ENCODE measurements at places on chromosomes 3 and 15.

GRCh38 chr3:4709341-4709740, 216.2 kb downstream of the ITPR1 start:
- no peak for DNase-seq

GRCh38 chr15:25424073-25424472, 14.8 kb downstream of the UBE3A start:
- DNase-seq = no peak

GRCh38 chr3:139132976-139133375, 88.3 kb upstream of the PRR23C start:
- DNase-seq = no peak

DNA sequence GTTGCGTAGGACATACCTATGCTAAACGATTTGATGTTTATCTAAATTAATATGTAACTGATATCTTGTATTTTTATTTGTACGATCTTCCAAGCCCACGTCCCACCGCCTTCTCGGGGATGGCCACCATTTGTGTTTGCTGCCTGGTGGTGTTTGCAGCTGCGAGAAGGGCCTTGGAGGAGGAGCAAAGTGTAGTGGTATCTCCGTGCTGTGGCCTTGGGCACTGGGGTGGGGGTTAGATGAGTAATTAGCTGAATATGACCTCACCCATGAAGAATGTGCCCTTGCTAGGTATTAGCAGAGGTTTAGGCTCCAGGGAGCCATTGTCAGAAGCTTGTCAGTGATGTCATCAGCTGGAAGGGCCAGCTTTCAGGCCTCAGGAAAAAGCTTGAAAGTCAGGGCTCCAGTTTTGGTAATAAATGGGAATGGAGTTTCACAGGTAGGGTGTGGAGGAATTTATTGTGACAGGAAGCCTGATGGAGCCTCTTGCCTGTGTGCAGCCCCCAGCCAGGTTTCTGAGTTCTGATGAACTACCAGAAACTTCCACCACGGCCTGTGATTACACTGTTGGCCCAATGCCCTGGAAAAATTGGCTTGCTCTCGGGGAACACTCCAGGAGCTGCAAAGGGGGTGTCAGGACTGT, 41.0 kb downstream of the FLNB start:
- peak; percentile 3 for DNase-seq

DNA sequence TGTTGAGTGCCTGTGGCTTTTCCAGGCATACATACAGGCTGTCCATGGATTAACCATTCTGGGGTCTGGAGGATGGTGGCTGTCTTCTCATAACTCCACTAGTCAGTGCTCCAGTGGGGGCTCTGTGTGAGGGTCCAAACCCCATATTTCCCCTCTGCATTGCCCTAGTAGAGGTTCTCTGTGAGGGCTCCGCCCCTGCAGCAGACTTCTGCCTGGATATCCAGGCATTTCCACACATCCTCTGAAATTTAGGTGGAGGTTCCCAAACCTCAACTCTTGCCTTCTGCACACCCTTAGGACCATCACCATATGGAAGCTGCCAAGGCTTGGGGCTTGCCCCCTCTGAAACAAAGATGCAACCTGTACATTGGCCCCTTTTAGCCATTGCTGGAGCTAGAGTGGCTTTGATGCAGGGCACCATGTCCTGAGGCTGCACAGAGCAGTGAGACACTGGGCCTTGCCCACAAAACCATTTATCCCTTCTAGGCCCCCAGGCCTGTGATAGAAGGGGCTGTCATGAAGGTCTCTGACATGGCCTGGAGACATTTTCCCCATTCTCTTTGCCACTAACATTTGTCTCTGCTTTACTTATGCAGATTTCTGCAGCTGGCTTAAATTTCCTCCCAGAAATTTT, 400.1 kb upstream of the MDFIC2 start:
- no peak for DNase-seq

DNA sequence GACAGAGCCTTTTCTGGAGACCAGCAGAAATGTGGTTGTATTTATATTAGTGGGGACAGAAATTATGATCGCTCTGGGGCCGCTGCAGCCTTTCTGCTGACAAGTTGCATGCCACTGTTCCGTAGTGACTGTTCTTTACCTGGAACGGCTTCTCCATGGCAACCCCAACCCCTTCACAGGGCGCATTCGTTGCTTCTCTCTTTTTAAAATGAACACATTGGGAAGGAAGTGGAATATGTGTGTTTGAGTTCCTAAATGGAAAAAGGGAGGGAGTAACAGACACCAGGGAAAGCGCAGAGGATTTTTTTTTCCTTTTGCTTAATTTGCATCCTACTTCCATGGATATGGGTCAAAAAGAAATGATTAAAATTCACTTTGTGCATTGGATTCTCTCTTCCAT, 482.0 kb upstream of the SUCLG2 start:
- no peak for DNase-seq

DNA sequence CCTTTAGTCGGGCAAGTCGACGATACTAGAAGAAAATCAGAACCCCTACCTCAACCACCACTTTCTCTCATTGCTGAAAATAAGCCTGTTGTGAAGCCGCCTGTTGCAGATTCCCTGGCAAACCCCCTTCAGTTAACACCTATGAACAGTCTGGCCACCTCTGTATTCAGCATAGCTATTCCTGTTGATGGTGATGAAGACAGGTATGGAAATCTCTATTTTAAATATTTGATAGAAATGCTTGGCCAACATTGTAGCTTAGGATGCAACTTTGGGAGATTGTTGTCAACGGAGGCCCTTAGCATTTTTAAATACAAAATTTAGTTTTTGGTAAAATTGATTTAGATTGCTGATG, 3.0 kb downstream of the TSC22D2 start:
- DNase-seq = peak; percentile 50

DNA sequence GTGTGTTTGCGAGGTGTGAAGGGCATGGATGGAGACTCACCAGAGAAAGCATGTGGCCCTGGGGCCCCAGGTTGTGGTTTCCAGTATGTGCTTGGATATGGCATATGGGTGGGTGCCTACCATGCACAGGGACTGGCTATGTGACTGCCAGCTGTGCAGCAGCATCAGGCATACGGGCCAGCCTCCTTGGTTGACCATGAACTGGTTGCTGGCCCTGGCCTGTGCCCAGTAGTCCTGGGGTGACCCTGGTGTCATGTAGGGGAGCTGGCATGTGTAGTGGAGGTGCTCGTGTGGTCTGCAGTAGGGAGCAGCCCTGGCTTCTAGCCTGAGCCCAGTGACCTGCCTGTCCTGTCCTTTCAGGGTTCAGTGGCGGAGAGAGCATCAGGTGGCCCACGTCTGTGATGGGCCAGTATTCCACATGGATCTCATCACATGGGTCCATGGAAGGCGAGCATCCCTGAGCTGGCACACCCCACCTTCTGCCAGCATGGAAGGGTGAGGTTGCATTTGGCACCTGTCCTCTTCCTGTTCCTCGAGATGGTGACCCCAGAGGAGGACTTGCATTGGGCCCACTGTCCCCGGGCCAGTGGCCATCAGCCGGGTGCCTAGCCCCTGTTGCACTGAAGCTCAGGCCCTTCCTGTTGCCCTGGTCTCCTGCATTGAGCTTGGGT, 228.9 kb downstream of the SNRPN start:
- no peak for DNase-seq

DNA sequence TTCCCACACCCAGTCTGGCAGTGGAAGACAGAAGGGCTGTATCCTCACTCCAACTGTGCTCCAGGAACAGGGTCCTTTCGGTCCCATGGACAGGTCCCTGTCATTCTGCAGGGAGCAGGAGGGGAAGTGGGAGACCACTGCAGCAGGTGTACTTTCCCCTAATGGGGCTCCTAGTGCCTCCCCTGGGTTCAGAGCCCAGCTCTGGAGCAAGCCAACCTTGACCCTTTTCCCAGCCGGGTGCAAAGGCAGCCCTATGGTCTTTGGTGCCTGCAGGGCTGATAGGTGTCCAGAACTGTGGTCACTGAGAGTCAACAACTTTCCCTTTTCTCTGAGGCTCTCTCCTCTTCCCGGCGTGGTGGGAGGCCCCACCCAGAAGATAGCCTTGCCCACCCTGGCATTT, 26.8 kb downstream of the MAGEF1 start:
- no peak for DNase-seq

GRCh38 chr3:126399756-126400155, 5.0 kb downstream of the CFAP100 start:
- no peak for DNase-seq

- no peak for DNase-seq
Observed at GRCh38 chr3:52357151-52358080, 41.3 kb downstream of the DNAH1 start.

DNA sequence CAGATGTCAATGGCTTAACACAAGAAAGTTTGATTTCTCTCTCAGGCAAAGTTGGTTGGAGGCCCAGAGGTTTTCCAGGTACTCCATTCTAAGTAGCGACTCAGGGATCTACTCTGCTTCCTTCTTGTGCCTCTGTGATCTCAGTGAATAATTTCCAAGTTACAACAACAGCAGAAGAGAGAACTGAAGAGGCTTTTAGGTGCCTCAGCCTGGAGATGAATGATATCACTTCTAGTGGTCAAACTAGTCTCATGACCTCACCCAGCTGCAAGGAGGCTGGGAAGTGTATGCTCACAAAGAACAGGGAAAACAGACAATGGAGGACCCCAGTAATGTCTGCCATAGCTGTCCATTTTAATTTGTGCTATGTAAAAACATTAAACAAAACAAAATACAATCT, 4.6 kb upstream of the PRICKLE2 start:
- DNase-seq = no peak

DNA sequence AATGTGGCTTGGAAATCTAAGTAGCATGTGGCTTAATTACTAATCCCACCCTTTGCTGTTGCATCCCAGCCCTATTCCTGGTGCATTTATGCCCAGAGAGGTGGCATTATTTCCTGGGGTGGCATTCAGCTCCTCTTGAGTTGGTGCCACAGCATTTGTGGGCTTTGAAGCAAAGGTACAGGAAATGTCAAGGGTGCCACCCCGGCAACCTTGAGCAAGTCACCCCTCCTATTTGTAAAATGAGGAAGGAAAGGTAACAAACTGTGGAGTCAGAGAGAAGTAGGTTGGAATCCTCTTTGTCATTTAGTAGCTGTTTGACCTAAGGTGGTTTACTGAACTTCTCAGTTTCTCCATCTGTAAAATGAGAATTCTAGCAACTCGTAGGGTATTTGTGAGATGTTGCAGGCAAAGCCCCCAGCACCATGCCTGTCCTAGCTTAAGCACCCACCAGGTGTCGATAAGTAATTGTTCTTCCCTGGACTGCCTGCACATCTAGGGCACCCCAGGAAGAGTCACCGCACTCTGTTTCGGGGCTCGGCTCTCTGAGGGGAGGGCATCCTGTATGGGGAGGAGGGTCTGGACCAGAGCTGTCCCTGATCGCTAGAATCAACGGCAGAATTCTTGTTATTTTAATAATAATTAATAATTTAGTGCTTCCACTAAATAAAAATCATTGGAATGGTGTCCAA, 17.1 kb downstream of the ISG20 start:
- DNase-seq = no peak

DNA sequence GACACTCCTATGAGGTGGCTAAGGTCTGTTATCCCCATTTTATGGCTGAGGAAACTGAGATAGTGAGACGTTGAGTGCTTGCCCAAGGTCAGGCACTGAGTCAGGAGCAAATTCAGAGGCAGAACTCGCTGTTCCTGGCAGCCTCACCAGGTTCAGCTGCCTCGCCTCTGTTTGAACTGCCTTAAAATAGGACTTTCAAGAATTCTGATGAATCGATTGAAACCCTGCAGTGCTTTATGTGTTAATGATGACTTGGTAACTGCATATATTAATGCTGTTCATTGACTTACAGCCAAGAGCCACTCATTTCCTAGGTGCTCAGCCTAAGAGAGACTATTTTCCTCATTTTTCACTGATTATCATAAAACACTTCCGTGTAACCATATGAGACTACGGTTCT, 79.5 kb upstream of the BHLHE40 start:
- no peak for DNase-seq

DNA sequence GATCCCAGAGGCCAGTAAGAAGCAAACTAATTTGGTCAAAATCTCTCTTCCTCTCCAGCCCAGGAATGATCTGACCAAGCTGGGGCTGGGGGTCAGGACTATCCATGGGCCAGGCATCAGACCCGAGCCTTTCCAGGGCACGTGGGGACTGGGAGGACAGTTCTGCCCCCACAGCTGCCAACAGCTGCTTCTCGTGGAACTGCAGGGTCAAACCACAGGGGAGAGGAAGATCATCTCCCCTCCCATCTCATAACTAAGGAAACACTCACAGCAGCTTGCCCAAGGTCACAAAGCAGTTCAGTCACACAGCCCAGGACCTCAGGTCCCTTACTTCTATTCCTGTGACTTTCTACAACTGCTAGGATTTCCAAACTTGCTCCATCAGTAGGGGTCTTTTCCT, 47.1 kb downstream of the DAPK2 start:
- DNase-seq = no peak

- no peak for DNase-seq
Observed at GRCh38 chr3:54691289-54691771, 236.5 kb downstream of the LRTM1 start.

DNA sequence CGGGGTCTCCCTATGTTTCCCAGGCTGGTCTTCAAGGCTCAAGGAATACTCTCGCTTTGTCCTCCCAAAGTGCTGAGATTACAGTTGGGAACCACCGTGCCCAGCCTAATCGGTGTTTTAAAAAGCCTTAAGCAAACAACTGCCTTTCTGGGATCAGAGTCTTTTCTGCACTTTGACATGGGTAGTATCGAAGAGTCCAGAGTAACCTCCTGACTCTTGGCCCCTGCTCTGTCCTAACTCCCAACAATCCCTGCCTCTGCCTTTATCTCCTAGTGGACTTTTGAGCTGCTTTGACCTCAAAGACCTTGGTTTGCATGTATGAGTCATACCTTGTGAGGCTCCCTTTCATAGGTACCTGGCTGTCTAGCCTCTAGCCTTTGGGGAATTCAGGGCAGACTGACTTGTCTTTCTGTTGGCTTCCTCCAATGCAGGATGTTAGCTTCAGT, 21.0 kb upstream of the HACD2 start:
- DNase-seq = no peak
